ENCODE measurements at places on chromosomes 11 and 22. TPM values are rescaled to one million over a fixed set of nuclear protein-coding genes. Genes with fewer than 3 reads are reported as not detected.
A peak's percentile ranks its signal among the peaks of the same experiment; 100 is the strongest.

- DNase-seq: no peak
Measured at GRCh38 chr11:131584785-131585592, 214.6 kb downstream of the NTM start.

DNA sequence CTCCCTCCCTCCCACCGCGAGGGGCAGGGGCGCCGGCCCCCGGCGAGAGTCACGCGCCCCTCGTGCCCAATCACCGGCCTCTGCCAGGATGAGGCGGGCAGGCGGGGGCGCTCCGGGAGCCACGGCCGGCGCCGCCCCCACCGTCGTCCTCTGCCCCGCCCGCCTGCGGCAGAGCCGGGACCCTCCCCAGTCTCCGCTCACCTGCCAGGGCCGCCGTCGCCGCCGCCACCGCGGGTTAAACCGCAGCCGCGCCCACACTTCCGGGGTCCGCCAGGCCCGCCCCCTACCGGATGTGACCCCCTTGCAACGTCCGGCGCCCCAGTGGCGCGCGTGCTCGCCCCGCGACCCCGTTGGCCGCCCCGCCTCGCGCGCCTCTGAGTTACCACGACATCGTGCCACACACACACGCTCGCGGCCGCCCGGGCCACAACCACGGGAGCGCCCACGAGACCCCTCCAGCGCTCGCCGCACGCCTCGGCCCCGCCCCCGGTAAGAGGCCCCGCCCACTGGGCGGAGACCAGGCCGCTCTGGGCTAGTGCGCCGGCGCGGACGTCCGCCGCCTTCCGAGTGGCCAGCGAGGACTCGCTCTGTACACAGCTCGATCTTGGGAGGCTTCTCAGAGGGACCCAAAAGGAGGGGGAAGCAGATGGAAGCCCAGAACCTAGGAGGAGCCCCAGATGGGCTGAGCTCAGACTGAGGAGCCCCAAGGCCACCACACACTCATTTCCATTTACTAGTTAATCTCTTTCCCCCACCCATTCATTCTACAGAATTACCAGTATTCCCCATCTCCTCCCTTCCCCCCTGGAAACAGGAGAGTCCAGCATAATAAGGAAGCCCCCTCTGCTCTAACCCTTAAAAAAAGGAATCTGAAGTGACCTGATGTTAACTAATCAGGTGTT, at the start of gene VPS37C:
TSS of gene VPS37C (minus strand) at position 237 of the 902 bp plus-strand sequence. CDS start 22,597 bp downstream, outside the sequence.
- peak; percentile 98 for DNase-seq

GTF2H1 gene
- 71.9 TPM for total RNA-seq

- DNase-seq: no peak
Measured at GRCh38 chr11:10674911-10675440, 18.6 kb downstream of the IRAG1 start.

- DNase-seq: no peak
Measured at GRCh38 chr11:9498457-9499078, 37.8 kb downstream of the ZNF143 start.

DNA sequence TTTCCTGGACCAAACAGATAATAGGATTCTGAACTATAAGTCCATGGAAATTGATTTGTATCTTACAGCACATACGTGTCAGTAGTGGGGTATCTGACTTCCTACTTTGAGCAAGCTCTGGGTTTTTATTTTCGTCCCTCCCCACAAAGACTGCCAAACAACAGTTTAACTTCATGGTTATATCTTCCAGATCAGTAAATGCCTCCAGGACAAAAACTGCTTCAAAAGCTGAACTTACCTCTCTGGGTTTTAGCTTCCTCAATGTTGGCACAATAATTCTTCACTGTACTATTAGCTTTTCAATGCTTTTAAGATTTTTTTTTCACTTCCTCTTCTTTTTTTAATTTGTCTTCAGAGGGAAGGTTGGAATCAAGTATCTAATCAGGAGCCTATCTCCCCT, 4.2 kb upstream of the DPF2 start:
- DNase-seq: no peak

FADS2 gene
- total RNA-seq: 7.0 TPM

- DNase-seq: no peak
Measured at GRCh38 chr22:37203354-37204044, 8.8 kb downstream of the SSTR3 start.

LYVE1 gene
- not detected for total RNA-seq

DNA sequence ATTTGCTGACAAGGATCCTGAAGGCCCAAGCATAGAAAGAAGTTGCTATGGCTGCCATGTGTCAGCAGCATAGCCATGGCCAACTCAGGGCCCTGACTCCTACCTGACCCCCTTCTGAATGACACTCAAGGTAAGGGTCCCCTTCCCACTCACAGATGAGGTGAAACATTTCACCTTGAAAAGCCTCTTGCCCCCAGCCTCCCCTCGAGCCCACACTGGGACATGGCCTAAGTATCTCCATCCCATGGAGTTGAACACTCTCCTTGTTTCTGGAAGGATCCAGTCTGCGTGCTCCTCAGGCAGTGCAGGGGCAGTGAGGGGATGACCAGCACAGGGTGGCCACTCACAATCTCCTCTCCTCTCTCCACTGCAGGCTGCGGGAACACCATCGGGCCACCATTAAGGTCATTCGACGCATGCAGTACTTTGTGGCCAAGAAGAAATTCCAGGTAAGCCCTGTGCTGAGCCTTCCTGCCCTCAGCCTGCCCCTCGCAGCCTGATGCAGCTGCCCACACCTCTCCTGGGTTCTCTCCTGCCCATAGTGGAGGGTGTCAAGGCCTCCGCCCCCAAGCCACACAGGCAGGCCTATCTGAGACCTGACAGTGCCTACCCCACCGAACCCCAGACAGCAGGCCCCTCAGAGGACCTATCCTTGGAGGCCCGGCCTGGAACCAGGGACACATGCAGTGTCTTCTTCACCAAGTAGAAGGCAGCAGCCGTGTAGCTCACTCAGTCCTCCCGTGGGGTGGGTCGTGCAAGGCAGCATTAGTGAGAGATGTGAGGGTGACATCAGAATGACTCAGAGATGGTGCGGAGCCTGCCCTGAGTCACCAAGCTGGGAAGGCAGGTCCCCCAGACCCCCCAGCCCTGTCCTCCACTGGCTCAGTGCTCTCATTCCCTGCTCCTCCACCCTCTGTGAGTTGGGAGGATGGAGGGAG, 68.9 kb upstream of the KCNQ1OT1 start:
- no peak for DNase-seq

GRCh38 chr11:66866511-66866986, 9.7 kb downstream of the LRFN4 start:
- no peak for DNase-seq

- no peak for DNase-seq
Measured at GRCh38 chr11:126740846-126741245, 259.7 kb downstream of the KIRREL3 start.

CDON gene
- total RNA-seq: not detected

MRPL11 gene
- total RNA-seq: 26.7 TPM

DNA sequence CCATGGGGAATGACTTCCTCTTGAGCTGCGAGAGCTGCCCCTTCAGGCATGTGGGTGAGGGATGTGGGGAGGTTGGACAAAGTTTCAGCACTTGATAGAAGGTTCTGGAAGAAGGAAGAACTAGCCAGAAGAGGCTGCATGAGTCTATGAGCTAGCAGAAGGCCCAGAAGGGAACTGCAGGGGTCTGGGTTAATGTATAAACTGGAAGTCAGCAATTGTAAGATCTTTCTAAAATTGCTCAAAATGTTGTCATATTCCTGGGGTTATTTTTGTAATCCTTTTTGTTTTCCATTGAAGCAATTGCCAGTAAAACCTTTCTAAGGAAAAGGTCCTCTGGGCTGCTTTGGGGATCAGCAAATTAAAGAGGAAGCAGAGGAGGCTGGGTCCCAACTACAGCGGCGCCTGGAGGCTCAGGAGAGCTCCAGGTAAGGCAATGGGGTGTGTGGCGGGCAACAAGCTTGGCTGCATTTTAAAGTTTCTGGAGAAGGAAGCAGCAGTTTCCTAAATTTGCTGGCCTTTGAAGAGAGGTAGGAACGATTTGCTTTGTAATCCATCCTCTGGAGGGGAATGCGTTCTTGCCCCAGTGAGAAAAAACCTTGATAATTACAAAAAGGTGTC, 29.2 kb downstream of the ADAMTS15 start:
- no peak for DNase-seq

NXF1 gene
- 161 TPM for total RNA-seq

TRIM49 gene
- not detected for total RNA-seq

DNA sequence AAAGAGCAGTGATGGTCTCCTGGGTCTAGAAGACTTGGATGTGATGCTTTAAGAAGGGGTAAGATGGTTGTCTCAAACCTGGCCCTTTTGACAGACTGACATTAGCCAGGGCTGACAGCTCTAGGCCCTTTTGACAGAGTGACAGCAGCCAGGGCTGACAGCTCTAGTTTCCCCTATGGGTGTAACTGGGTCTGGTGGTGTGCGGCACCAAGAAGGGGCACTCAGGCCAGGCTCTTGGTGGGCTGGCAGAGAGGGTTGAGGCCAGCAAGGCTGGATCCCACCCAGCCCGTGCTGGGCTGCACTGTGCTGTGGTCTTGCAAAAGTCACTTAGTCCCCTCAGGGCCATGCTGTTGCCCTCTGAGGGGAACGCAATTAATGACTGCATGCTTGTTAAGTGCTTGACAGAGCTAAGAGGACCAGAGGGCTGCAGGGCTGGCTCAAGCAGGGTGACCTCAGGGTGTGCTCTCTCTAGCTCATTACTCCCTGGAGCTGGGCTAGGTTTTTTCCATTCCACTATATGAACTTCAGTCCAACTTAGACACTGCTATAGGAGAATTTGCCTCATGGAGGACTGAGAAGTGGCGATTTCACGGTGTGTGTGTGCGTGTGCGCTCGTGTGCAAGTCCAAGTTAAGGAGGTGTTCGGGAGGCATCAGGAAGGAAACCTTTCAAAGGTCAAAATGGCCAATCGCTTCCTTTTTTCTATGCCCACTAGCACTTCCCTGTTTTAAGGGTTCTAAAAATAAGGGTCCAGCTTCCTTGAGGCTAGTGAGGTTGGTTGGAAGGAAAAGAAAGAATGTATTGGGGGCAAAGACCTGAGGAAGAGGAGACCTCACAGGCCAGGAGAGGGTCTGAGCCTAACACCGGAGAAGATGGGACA, 4.4 kb downstream of the UBASH3B start:
- DNase-seq: no peak

SPI1 gene
- total RNA-seq: 98.3 TPM

DNA sequence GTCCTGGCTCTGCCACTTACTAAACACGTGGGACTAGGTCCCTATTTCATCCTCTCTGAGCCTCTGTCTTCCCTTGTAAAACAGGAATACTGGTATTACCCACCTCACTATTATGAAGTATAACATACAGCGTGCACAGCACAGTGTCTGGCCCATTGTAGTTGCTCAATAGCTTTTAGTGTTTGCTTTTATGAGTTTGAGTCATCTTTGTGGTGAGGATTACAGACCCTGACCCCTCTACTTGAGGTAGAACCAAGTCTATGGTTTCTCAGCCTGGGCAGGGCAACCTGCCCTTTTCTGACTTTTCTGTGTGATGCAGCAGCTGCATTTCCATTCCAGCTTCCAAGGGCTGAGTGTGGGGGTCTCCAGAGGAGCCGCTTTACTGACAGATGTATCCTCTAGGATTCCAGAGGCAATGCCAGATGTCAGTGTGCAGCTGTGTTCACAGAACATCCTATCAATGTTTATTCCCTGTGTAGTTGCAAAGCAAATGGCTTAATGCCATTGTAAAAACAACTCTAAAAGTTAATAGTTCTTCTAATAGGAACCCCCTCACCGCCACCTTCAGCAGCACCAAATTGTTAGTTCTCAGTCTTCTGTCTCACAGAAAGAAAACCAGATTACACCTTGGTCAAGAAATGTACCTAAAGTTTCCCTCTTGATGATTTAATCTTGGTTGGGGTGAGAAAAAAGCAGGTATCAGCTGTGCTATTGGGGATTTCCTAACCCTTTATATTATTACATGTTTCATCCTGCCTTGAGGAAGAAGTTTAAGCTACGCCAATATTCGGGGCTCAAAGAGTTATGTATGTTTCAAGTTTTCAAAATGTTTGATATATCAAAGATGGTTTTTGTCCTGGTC, 16.8 kb downstream of the PRR5L start:
- DNase-seq: no peak

DNA sequence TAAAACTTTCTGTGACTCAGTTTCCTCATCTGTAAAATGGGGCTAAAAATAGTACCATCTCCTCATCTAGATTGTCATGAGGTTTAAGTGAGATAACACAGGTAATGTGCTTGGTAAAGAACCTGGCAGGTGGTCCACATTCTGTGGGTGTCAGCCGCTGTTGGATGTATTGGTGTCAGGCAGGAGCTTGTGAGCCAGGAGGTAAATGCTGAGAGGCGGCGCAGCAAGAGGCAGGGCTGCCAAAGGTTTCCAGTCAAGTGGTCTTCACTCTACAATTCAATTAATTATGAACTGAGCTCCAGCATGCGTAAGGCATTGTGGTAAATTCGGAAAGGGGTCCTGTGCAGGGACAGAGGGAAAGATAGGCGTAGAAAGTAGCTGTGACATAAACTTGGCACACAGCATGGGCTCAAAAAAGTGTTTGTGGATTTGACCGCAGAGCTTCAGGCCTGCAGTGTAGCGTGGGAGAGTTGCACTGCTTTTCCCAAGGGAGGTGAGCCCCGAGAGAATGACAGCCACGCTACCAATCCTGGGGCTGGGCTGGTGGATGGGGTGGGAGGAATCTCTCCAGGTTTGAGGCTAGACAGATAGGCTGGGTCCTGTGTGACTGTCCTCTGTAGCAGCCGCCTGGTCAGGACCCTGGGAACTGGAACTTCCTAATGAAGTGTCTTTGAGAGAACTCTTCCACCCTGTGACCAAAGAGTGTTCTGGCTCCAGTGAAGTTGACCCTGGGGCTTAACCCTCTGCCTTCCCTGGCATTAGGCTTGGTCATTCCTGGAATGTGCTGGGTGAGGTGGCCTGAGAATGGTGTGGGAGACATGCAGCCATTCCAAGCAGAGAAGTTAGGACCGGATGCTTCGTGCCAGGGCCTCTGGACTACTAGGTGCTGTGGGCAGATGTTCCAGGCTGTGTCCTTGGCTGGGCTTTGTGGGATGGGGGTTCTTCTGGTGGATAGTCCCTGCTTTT, 122.4 kb downstream of the FEZ1 start:
- no peak for DNase-seq

ST14 gene
- total RNA-seq: 52.2 TPM

DNA sequence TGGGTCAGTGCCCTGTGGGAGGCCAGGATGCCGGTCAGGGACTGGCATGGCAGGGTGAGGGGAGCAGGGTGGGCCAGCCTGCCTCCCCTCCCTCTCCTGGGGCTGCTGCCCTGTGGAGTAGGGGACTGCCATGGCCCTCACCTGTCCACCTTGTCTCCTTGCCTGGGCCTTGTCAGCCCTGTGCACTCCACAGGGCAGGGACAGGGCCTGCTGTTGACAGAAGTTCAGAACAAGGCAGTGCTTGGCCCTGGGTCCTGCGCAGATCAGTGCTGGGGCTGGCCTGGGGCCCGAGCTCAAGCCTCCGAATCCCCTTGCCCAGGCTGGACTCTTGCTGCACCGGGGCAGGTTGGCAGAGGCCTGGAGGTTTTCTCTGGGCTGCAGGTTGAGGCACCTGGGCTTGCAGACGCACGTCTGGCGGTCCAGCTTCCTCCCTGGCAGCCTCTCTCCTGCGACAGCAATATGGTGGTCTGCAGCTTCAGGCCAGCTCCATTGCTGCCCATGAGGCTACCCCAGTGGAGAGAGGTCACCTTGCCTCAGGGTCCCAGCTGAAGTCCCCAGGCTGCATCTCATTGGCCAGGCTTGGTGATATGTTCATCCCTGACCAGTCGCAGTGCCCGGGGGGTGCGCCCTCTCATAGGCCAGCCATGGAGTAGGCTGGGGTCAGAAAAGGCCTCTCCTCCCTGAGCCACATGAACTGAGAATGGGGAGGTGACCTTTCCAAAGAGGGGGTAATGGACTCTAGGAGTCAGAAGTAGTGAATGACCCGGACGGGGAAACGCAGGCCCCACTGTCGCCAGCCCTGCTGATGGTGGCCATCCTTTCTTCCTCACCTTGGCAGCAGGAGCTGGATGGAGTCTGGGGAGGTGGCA, 21.5 kb upstream of the CHKA start:
- no peak for DNase-seq

MCHR1 gene
- not detected for total RNA-seq

GRCh38 chr11:71426413-71426812, 21.8 kb downstream of the DHCR7 start:
- DNase-seq: no peak
